ENCODE measurements at places on chromosomes 7 and 10.

DNA sequence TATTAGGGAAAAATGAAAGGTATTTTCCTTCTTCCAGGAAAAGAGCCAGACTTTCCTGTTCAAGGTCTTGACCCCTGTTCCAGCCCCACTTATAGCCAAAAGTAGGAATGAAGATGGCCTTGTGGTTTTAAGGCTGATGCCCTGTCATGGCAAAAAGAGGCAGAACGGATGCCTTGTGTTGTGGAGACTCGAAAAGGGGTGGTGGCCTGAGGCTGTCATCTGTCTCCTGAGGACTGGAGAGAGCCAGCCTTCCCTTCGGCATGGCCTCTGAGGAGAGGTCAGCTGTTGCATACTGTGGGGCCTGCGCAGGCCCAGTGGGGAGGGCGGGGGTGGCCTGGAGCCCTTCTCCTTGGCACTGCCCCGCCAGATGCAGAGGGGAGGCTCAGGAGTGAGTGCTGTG, 166.0 kb upstream of the EEPD1 start:
- no peak for DNase-seq

DNA sequence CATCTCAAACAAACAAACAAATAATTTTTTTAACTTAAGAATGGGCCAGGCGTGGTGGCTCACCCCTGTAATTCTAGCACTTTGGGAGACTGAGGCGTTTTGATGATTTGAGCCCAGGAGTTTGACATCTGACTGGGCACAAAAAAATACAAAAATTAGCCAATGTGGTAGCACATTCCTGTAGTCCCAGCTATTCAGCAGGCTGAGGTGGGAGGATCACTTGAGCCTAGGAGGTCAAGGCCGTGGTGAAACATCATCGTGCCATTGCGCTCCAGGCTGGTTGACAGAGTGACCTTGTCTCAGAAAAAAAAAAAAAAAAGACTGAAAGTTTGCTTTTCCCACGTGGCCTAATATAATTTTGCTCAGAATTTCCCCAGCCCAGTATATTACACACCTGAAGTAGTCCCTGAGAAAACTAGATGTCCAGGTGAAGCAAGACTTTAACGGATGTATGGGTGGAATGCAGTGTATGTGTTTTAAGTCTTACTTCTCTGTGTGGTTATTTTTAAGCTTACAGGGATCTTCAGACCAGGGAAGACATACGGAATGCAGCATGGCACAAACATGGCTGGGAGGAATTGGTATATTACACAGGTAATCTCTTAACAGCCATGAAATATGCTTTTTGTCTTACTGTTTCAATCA, 32.6 kb downstream of the NIPSNAP2 start:
- no peak for DNase-seq

DNA sequence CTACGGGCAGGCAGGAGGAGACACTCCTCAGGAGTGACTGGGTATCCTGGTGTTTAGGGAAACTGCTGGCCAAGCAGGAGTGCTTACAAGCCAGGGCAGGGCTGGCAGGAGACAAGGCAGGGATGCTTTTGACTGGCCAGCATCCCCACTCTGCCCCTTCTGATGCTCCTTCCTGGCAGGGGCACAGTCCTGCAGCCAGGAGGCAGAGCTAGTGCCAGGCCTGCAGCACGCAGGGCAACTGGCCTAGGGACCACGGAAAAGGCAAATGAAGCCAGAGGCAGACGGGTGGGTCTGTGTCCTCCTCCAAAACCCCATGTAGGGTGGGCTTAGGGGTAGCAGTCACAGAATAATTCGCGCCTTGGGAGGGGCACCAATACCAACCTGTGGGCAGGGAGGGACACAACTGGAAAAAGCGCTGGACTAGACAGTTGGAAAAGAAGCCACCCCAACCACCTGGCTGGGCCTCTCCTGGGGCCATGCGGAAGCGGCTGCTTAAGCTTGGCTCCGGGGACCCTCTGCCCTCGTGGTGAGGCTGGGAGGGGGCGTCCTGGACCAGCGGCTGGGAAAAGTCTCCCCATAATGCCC, 4.8 kb downstream of the IMPDH1 start:
- DNase-seq: no peak

GRCh38 chr10:62707810-62708209, 96.7 kb upstream of the ADO start:
- DNase-seq: no peak

- DNase-seq: no peak
Observed at GRCh38 chr7:153858355-153858754, 193.8 kb upstream of the DPP6 start.

DNA sequence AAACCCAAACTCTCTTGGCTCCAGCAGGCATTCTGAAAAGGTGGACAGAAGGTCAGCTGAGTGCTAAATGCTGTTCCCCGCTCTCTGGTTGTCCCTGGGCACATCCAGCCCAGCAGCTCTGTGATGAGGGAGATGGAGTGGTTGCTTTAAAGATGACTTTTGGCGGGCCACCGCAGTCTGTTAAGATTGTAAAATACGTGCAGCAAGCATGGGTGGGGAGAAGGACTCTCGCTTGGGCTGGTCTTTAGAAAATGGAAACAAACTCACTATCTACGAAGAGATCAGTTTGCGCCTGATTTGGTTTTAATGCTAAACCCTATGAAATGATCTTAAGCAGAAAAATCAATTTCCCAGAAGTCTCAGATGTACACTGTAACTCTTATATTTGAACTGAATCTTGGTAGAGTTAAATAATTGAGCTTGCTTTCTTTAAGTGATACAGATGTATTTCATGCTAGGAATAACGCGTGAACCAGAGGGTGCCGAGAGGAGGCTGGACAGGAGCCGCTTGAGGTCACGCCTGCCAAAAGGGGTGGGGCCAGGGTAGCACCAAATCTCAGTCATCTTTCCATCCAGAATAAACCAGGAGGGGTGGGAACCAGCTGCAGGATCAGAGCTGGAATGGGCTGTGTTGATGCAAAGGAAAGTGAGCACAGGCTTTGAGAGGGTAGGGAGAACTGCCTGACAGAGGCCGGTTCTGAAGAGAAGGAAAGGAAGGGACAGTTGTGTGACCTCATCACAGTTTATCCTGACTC, 170.2 kb upstream of the MKI67 start:
- DNase-seq: no peak

DNA sequence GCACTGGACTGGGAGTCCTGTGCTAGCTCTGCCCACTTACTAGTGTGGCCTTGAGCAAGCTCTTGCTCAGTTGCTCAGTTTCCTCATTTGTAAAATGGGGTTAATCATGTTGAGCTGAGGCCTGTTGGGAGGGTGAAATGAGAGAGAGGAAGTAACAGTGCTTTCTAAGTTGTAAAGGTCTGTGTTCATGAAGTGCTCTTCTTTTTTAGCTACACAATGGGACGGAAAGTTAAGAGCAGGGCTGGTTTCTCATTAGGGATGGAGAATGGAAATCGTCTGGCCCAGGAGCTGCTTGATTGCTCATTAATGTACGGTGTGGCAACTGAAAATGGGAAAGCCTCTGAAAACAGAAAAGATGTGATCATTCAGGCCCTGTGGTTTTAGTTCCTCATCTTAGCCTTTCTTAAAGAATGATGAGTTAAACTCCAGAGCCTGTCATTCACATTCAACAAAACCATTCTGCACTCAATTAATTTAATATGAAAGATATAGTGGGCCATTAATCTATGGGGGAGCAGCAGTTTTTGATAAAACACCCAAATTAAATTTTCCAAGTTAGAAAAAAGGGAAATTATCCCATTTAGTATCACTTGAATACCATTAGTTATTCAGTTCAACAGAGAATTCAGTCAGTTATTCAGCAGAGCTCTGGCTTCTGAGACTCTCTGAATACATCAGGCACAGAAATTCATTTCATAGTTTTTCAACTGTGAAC, 60.5 kb downstream of the SH2D4B start:
- no peak for DNase-seq

All from nucleus accumbens (tissue), 56 donors.